ENCODE measurements at places on chromosomes 11 and 22. TPM values are rescaled to one million over a fixed set of nuclear protein-coding genes. Genes with fewer than 3 reads are reported as not detected.

The OR56A1 gene
- not detected for total RNA-seq

GRCh38 chr22:38144025-38144405 is 33.5 kb upstream of the BAIAP2L2 start:
- H3K4me3 ChIP-seq: no peak overlapping the region
- H3K27ac ChIP-seq: no peak overlapping the region
- H3K4me1 ChIP-seq: peaks cover 11% of the 10 kb centered on the region
- DNase-seq: no peak
- no peaks in the 10 kb centered on the region for H3K27me3 ChIP-seq

DNA sequence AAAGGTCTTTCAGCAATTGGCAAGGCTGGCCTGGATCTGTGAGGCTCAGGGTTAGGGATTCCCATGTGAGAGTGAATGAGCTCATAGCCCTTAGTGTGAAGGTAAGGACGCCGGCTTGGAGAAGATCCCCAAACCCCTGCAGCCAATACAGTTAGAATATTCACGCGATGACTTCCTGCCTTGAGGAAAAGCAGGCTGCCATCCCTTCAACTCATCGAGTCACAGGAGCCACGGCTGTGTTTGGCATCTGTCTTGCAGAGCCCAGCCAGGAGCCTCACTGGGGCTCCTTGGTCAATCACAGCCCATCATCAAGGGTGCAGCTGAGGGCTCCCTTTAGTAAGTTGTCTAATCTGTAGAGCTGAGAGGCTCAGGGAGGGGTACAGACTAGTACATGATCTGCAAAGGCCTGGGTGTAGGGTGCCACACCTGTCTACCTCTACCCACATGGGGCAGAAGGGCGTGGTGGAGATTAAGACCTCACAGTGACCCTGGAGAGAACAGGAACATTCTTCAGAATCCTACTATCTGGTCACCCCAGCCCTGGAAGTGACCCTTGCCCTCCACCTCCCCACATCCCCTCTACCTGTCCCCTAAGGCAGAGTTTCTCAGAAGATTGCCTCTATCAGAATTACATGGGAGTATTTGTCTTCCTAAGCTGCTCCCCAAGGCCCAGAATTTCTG is 18.5 kb downstream of the IL10RA start:
- no peak for DNase-seq
- no peaks in the 10 kb centered on the region for H3K4me1 ChIP-seq
- H3K27ac ChIP-seq: no peak overlapping the region
- no peak overlapping the region for H3K4me3 ChIP-seq

The TCN2 gene
- 11.5 TPM for total RNA-seq

GRCh38 chr22:49972163-49973017 is 11.8 kb downstream of the PIM3 start:
- peak; percentile 88 for DNase-seq
- H3K36me3 ChIP-seq: no peaks in the 10 kb centered on the region
- H3K4me3 ChIP-seq: no peak overlapping the region

- no peaks in the 10 kb centered on the region for H3K36me3 ChIP-seq
- no peak overlapping the region for H3K27ac ChIP-seq
- DNase-seq: no peak
- H3K4me3 ChIP-seq: no peak overlapping the region
- peaks cover 13% of the 10 kb centered on the region for H3K4me1 ChIP-seq
These were observed 33.0 kb upstream of the RDX start for GRCh38 chr11:110329445-110329844.

DNA sequence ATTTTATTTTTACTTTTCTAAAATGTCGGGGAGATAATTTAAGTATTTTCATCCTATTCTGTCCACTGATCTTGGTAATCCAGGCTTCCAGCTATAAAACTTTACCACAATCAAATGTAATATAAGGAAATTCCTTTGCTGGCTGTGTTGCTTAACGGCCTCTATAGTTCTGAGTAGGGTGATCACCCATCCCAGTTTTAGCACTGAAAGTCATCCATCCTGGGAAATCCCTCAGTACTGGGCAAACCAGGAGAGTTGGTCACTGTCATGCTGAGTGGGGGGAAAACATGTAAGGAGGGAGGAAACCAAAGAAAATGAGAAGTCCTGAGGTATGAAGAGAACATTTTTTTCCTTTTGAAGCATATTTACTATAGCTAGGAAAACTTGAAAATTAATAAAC is 12.8 kb upstream of the BACE1-AS start:
- H3K4me1 ChIP-seq: peaks cover 30% of the 10 kb centered on the region
- H3K27ac ChIP-seq: no peak overlapping the region
- peaks cover 33% of the 10 kb centered on the region for H3K36me3 ChIP-seq
- no peak overlapping the region for H3K4me3 ChIP-seq
- DNase-seq: no peak
- H3K27me3 ChIP-seq: no peaks in the 10 kb centered on the region

GRCh38 chr11:68792400-68792966 is 41.2 kb upstream of the TESMIN start:
- no peaks in the 10 kb centered on the region for H3K27me3 ChIP-seq
- DNase-seq: no peak
- H3K36me3 ChIP-seq: peaks cover 44% of the 10 kb centered on the region

DNA sequence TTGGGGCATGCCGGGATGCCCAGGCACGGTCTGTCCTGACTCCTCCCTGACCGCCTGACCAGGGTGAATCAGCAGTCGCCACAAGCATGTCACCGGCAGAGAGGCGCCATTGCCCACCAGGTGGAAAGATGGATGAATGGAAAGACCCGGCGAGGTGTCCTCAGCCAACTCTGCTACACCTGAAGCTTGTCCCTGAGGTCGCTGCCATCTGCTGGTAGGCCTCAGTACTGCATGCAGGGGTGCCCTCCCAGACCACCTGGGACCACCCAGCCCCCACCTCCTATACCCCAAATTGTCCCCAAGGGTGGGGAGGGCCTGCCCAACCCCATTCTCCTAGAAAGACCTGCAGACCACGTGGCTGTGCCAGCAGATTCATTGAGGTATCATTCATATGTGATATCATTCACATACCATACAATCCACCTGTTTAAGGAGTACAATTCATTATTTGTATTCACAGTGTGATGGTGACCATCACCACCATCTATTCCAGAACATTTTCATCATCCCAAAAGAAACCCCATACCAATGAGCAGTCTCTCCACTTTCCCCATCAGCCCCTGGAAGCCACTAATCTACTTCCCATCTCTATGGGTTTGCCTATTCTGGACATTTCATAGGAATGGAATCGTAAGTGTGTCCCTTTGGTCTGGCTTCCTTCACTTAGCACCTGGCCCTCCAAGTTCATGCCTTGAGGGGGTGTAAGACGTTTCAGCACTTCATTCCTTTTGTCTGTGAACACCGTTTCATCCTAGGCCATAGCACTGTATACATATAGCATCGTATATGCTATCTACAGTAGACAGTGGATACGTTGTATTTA is 17.5 kb downstream of the FGF3 start:
- H3K27me3 ChIP-seq: peaks cover 15% of the 10 kb centered on the region
- no peak overlapping the region for H3K27ac ChIP-seq
- no peak for DNase-seq
- no peak overlapping the region for H3K4me3 ChIP-seq

The EHF gene
- not detected for total RNA-seq

The SPDYC gene
- not detected for total RNA-seq

The YAP1 gene
- 114 TPM for total RNA-seq

Measured in chondrocyte (in vitro differentiated cells).